ENCODE measurements at places on chromosomes 3 and 15. TPM values are rescaled to one million over a fixed set of nuclear protein-coding genes. Genes with fewer than 3 reads are reported as not detected.

XPC gene
- total RNA-seq = 9.8 TPM

SCG3 gene
- 37.9 TPM for total RNA-seq

ATP13A4 gene
- 10.2 TPM for total RNA-seq

MCTP2 gene
- 1.2 TPM for total RNA-seq

UBL7 gene
- 28.9 TPM for total RNA-seq

MAN2A2 gene
- 22.4 TPM for total RNA-seq

ARGFX gene
- not detected for total RNA-seq

PRR20G gene
- not detected for total RNA-seq

STAB1 gene
- total RNA-seq = 13.9 TPM

CCDC39 gene
- 0.82 TPM for total RNA-seq

CA12 gene
- total RNA-seq = 7.7 TPM

- DNase-seq = no peak
These were observed 527.4 kb downstream of the SI start for GRCh38 chr3:164550857-164551256.

DNA sequence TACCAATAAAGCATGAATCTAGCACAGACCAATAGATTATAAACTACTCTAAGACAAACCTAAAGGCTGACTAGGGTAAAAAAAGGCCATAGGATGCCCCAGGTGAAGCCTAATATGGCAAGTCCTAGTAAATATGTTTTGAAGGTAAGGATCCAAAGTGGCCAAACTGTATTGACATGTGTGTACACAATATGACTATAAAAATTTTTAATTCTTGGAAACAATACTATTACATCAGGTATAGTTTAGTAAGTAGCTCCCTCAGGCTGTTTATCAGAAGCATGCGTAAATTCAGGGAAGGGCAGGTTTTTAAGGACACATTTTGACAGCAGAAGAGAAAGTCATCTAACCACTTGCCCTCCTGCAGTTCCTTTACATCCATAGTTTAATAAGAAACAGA is 18.8 kb downstream of the GNB4 start:
- no peak for DNase-seq

DNA sequence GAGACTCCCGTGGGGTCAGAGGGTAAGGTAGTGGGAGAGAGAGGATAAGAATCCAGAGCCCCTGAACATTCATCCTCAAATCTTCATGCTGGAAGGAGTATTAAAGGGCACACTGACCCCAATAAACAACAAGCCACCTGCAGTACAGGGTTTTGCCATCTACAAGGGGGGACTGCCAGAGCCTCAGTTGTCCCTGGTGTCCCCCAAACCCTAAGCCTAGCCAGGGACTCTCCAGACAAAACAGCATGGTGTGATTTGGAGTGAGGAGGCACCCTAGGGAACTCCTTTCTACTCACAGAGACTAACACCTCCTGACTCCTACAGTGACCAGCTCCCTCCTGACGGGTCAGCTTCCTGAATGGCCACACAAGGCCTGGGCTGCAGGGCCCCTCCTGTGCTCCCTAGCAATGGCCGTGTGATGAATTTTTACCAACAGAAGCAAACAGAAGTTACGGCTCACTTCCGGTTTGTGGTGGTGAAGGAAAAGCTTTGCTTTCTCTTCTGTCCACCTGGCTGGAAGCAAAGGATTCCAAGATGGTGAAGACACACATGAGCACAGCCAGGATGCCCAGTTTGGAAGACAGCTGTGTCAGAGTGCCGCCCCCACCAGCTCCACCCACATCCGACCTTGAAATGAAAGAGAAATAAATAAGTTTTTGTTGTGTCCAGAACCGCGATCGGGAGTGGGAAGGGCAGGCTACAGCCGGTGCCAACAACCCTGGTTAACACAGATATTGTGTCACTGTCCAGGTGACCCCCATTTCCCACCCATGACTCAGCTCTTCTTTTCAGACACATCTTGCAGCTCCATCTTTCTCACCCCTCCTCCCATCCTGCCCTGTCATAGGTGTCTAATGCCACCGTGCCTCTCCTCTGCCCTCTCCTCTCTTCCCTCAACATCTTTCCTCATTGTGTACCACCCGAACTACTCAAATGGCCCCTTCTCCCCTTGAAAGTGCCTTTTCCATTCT is 69.6 kb upstream of the ATP13A3 start:
- no peak for DNase-seq

GRCh38 chr15:100134089-100134583 is 207.6 kb downstream of the ADAMTS17 start:
- DNase-seq = no peak

GRCh38 chr15:74214324-74215021 is 11.9 kb upstream of the STRA6 start:
- no peak for DNase-seq

GRCh38 chr15:98953968-98954367 is 53.6 kb downstream of the PGPEP1L start:
- DNase-seq = no peak

- no peak for DNase-seq
These were observed 51.8 kb downstream of the LMCD1 start for GRCh38 chr3:8553405-8553804.

DNA sequence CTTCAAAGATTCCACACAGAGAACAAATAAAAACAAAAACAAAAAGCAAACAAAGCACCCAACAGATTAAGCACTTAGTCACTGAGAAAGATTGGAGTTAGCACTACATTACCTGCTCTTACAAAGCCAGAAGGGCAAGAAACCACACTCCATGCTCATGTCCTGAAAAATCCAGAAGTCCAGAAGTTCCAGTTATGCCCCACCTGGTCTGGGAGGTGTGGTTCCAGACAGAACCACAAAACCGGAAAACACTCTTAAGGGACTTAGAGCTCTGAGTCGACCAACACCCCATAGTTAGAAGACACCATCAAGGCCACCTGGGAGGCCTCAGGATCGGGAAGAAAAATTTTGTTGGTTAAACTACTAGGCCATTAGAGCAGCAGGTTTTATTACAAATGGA is 88.9 kb downstream of the TNIK start:
- no peak for DNase-seq

DNA sequence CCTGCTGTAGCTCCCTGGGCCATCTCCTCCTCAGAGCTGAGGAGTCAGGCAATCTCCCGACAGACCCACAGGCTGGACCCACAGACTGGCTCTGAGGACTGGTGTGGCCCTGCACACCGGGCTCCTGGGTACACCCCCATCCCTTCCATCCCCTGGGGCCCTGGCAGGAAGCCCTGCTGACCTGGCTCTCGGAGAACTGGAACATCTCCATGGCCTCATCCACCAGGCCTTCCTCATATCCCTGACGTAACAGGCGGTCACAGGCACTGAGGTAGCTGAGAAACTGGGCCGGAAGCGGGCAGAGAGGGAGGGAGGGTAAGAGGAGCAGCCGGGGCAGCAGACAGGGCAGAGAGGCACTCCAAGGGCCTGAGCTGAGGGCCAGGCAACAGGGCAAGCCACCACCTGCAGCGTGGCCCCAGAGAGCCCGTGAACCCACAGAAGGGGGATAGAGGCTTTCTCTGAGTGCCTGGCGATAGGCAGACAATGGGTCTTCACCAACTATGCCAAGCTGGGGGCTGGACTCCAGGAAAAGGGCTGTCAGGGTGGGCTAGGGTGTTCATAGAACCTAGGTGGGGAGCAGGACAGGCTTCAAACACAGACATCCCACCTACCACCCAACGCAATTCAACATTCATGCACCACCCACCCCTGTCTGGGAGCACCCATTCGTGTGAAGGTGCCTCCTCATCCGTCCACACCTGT is 17.9 kb downstream of the KBTBD13 start:
- no peak for DNase-seq

DNA sequence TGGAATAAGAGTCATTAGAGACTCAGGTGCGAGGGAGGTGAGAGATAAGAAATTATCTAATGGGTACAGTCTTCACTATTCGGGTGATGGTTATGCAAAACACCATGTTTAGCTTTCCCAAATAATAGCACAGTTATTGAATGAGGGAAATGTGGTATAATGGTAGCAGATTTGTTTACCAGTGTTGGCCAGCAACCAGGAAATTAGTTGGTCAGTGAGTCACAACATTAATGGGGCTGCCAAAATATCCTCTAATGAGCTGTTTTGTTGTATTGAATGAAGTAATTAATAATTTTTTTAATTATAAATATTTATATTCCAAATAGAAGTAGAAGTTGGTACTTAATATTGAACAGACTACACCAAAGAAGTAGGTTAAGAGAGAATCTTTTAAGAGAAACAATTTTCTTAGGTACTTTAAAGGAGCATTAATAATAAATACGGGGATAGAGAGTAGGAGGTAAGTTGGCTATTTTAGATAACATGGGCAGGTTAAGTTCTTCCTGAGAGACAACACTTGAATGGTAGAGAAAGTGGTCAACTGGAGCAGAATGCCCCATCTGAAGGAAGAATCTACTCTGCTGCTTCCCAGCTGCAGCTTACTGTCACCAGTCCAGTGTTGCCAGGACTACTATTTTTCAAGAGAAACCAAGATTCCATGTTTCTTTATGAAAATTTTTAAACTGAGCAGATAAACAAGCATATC is 218.8 kb downstream of the UBE2E2 start:
- DNase-seq = no peak

DNA sequence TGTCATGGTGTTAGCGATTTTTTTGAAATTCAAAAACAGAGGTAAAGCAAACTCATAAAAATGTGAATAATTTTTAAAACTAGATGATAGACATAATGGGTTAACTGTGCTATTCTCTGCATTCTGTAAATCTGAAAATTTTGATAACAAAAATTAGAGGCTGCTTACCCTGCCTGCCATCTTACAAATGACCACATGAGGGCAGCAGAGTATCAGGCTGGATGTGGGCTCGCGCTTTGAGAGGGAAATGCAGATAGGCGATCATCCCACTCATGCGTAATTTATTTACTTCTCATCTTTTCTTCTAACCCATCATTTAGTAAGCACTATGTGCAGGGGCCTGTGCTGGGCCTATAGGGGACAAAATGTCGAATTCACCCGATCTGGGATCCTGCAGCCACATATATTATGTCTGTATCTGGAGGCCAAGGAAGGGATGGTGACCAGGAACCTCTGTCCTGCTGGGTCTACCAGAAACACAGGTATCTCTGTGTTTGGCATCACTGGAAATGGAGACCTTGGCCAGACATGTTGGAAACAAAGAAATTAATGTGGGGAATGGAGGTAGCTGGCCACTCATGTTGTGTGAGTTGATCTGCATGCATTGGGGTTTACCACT is 7.8 kb upstream of the RAD18 start:
- DNase-seq = no peak

DNA sequence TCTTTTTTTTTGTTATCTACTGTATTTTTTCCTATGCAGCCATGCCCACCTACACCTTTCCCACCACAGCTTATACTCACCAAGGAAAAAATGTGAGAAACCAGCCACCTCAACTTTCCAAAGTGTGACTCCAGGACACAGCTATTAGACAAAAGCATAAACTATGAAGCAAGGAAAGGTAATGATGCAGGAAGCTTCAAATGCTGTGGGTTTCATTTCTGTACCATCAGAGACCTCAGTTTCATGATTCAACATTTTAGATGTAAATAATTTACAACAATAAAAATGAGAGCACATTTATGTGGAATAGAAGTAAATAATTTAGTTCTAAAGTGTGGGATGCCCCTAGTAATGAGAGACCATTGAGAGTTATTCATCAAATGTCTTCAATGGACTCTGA is 115.1 kb downstream of the CDIN1 start:
- DNase-seq = no peak

- DNase-seq = no peak
These were observed 498 bp downstream of the PDE12 start for GRCh38 chr3:57556459-57557084.

GRCh38 chr15:77525400-77525811 is 104.7 kb downstream of the HMG20A start:
- no peak for DNase-seq

GRCh38 chr3:70264122-70264780 is 48.2 kb downstream of the MDFIC2 start:
- no peak for DNase-seq

DNA sequence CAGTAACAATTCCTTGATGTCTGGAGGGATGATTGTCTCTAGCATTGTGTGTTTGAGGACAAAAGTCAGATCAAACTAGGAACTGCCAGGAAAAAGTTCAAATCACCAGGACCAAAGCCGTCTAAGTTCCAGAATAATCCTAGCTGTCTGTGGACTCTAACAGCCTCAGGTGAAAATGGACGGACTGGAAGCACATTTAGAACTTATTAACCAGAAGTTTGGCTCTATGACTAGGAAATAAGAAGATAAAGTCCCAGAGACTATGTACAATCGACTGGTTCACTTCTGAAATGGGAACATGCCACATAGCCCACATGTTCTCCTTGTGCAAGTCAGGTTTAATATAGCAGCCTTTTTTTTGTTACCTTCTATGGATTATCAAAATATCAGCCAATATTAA is 50.6 kb upstream of the SGO1 start:
- no peak for DNase-seq

DNA sequence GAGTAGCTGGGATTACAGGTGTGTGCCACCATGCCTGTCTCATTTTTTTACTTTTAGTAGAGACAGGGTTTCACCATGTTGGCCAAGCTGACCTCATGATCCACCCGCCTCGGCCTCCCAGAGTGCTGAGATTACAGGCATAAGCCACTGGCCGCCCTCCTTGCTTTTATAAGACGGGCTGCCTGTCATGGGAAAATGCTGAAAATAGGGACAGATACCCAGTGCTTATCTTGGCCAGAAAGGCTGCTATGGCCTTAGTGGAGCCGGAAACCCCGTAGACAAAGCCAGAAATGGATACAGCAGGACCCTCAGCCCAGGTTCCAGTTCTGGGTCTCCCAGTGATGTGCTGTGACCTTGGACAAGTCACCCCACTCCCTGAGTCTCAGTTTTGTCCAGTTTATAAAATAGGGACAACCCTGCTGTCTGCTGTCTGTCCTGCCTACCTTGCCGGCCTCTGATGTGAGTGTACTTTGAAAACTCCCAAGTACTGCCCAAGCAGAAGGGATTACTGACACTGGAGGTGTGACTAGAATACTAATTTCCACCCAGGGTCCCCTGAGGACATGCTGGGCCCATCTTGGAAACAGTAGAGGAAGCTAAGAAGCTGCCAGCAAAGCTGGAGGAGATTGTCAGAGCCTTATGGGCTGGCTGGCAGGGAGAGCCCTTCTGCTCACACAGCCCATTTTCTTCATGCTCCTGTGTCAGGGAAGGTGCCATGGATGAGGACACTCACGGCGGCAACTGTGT is 59.6 kb downstream of the BDH1 start:
- no peak for DNase-seq

Measured in frontal cortex (tissue), 4 donors.